Esophagus squamous epithelium (tissue), 5 donors: ENCODE measurements at places on chromosomes 6 and 20.

GRCh38 chr20:20732641-20733040, 20.2 kb upstream of the RALGAPA2 start:
- no peak for DNase-seq

GRCh38 chr6:162294029-162294428, 433.5 kb downstream of the PRKN start:
- no peak for DNase-seq

DNA sequence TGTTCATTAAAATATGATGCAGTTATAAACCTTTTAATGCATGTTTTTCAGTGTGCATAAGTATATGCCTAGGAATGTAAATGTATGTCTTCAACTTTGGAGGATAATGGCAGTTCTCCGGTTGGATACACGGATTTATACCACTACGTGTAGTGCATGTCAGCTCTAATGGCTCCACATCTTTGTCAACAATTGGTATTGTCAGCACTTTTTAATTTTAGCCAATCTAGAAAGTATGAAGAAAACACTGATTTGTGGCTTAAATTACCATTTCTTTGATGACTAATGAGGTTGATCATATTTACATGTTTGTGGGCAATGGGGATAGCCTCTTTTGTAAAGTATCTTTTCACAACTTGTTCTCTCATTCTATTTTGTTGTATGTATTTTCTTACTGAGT, 10.9 kb upstream of the RAB32 start:
- no peak for DNase-seq

- DNase-seq: no peak
Measured at GRCh38 chr6:40427196-40427595, 160.0 kb downstream of the LRFN2 start.
